GM12878 (cell line): ENCODE measurements at places on chromosomes 11 and 22.

DNA sequence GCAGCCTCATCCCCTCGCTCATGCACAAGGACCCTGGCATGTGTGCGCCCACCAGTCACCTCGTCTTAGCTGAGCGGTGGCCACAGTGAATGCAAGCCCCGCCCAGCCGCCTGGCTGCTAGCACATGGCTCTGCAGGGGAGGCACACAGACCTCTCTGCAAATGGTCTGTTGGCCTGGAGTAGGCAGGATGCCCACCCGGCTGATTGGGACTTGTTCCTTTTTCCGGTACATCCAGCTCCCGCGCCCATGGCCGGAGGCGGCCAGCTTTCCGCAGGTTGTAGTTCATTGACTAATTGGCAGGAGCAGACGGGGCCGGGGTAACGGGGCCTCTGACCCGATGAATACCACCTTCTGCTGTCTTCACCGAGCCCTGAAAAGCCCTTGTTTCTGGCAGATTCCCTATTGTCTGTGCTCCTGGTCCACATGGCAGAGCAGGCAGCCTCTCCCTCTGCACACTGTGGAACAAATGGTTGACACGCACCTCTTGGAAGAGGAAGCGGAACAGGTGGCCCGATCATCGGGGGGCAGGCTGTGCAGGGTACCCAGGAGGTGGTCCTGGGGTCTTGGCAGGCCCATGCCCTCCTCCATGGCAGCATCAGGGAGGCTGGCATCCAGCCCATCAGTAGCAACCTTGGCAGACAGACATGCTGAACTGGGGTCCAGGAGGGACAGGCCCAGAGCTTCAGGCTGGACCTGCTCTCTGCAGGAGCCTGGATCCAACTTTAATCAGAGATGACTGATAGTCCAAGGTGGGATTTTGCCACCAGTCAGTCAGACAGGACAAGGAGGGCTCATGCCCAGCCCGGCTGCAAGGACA lies 1512.0 kb downstream of the BRD1 start:
- no peak for DNase-seq

DNA sequence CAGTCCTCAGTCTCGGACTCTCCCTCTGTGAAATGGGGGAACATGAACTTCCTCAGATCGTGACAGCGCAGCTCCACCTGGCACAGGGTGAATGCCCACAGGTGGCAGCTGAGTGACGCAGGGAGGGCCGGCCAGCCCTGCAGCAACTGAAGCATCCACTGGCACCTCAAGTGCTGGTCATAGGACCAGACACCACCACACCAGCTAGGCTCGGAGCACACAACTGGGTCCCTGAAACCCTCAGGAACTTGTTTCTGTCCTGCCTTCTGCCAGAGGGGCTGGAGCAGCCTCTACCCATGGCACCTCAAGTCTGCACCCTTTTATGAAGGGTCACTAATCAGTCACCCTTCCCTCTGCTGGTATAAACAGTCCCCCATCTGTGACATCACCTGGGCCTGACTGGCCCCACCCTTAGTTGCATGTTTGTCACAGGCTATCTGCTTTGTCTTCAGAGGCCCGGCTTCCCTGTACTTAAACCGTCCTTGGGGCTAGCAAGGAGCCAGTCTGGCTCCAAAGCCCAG lies 7.4 kb upstream of the CDC42BPG start:
- DNase-seq, result no peak

DNA sequence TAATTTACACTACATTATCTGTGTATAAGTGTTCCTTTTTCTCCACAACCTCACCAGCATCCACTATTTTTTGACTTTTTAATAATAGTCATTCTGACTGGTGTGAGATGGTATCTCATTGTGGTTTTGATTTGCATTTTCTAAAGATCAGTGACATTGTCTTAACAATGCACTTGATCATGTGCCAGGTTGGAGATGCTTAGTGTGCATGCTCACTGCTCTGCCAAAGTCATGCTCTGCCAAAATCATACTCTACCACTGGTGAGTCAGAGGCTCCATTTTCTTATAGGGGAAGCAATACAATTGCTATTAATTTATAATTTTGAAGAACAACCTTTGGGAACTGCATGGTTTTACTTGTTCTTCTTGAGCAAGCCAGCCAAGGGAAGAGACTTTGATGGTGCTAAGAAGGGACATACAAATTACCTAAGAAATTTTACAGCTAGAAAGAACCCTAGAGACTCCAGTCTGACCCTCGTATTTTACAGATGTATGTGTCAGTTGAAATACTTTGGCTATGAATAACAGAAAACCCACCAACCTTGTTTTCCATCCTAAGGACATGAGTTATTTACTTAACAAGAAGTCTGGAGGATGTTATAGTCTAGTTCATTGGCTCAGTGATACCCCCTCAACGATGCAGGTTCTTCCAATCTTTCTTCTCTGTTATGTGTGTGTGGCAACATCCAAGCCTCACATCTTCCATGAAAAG lies 368.9 kb downstream of the DDX10 start:
- DNase-seq, result no peak

GRCh38 chr11:16456366-16456765 lies 100.0 kb upstream of the SOX6 start:
- no peak for DNase-seq

DNA sequence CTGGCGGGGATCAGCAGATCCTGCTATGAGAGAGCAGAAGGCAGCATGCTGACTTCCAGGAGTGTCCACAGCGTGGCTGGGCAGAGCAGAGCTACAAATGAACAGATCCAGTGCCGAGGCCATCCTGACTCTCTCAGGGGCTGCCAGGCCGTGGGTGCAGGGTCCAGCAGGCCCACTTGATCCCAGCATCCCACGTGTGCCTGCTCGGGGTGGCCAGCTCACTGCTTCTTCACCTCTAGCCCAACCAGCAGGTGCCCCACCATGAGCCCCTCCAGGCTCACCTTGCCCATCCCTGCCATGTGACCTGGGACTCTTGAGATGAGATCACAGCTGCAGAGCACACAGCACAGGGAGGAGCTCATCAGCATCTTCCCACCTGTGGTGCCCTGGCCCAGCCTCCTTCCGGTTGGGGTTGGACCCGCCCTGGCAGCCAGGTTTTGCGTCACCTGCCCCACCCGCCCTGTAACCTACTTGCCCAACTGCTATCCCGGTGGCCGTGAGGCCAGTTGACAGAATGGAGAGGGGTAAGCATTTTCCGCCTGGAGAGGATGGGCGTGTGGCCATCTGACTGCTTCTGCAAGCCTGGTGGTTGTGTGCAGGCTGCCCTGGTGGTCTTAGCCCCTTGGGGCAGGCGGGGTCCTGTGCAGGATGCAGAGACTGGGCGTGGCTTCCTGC lies 11.0 kb downstream of the TANGO2 start:
- no peak for DNase-seq

GRCh38 chr22:48838846-48839730 lies 988.6 kb downstream of the BRD1 start:
- DNase-seq, result no peak

DNA sequence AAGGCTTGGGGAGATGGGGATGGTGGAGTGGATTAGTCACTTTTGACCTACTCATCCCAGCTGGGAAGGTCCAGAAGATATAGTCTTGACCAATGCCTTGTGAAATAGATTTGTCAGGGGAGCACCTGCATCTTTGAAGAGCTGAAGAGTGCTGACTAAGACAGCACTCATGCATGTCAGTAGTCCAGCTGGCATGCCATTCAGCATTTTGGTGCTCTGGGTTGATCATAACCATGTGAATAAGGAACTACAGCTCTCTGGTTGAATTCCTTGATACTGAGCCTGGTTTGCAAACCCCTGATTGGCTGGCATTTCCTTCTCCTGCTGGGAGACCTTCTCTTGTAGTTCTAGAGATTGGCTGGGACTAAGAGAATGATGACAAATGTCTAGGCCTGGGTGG lies 106.8 kb upstream of the ALX4 start:
- no peak for DNase-seq

- no peak for DNase-seq
Measured at GRCh38 chr22:22329792-22330191, 85.2 kb downstream of the VPREB1 start.

- DNase-seq, result no peak
Measured at GRCh38 chr22:48320683-48321451, 1506.8 kb downstream of the BRD1 start.

DNA sequence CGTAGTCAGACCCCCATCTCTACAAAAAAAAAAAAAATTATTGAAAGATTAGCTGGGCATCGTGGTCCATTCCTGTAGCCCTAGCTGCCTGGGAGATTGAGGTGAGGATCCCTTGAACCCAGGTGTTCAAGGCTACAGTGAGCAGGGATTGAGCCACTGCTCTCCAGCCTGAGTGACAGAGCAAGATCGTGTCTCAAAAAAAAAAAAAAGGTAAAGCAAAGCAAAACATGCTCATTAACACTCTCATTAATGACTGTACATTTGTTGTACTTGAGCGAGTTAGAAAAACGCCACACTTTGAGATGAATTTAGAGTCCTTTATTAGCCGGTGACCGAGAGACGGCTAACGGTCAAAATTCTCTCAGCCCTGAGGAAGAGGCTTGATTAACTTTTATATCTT lies 6.2 kb upstream of the SERHL2 start:
- no peak for DNase-seq

DNA sequence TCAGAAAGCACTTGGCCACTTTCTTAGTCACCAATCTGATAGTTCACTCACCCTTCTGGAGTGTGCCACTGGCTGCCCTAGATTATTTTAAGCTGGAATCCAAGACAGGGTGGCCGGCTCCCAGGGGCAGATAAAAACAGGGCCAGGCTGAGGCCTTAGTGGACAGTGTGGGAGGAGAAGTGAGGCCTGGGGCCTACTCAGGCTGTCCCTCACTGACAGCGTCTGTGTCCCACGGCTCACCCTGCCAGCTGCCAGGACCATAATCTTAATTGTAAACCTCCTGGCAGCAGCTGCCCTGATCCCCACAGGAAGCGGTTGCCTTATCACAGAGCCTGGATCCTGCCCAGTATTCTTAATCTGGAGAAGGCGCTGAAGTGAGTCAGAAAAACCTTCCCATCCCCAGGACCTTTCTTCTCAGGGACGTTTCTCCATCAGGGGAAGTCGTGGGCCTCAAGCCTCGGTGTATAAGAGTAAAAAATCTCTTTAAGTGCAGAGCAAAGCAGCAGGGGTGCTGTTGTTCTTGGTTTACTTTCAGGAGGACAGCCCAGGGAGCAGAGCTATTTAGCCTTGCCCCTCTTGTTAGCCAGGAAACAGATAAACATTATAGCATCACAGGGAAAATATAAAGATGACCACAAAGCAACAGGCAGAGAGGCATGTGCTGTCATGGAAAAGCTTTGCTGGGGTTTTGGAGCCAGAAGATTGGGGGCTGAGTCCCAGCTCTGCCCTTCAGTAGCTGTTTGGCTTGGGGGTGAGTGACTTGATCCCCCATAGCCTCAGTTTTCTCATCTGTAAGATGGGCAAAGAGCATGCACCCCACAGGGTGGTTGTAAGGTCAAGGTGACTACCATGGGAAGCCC lies 39.6 kb downstream of the TSPAN18 start:
- no peak for DNase-seq

DNA sequence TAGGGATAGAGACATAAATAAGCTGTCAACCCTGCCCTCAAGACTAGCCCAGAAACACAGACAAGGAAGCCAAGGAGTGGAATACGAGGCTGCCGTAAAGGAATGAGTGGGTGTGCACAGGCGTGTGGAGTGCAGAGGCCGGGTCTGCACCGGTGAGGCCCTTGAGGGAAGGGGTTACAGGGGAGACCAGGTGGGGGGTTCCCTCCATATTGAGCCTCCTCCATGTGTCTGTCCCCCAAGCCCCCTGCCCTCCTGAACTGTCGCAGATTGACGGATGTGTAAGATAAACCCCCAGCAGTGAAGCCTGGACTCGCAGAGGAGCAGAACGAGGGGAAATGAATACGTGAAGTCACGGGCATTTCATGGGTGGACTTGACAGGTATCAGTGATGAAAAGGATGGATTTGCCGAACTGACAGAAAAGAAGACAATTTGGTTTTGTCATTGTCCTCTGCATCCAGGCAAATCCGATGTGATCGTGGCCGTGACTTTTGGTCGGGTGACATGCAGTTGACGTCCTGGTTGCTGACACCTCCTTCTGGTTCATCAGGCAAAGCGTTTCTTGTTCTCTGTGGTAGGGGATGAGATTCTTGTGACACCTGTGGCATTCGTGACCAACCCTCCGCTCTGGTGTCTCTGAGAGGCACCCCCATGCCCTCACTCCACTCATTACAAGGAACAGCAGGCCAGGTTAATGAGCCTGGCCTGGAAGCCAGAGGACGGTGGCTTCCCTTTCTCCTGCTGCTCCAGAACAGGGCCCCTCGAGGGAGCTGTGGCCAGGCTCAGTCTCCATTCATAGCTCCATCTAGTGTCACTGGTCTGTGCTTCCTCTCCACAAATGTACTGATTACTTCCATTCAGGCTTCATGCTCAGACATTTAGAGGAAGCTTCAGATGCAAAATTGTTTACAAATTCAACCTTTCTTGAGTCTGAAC lies 223.1 kb upstream of the B3GAT1 start:
- no peak for DNase-seq

DNA sequence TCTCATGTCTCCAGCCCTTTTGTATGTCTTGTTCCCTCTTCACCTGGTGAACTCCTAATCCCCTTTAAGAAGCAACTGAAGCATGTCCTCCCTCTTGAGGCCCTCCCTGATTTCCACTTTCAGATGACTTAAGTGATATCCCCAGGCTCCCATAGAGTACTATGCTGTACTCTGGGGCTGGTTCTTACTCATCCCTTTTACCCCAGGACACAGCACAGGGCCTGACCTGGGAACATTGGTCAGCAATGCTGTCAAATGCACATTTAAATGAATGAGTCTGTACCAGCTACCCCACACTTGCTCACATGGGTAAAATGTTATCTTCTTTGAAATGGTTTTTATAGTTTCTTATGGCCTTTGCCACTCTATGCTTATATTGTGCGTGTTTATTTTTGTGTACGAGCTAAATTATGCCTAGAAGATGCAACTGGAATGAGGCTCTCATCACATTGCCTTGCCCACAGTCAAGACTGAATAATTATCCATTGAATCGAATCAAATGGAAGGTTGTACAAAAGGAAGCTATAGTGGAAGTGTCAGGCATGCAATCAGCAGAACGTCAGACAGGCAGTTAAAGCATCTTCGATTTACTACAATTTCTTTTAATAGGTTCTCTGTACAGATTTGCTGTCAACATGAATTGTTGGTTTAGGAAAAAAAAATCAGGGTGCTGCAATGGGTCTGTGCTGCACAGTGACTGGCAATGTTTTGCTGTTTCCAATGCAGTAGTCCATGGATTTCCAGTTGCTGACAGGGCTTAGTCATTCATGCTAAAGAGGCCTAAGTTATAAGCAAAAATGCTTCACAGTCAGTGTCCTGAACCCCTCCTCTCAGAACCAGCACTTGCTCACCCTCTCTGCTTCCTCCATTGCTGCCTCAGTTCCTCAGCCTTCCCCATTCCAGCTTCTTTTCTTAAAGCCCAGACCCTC lies 79.5 kb downstream of the PARVA start:
- no peak for DNase-seq

GRCh38 chr11:10291801-10292638 lies 2.0 kb downstream of the SBF2 start:
- DNase-seq, result no peak
